ENCODE measurements at places on chromosomes 4 and X. TPM values are rescaled to one million over a fixed set of nuclear protein-coding genes. Genes with fewer than 3 reads are reported as not detected.

DNA sequence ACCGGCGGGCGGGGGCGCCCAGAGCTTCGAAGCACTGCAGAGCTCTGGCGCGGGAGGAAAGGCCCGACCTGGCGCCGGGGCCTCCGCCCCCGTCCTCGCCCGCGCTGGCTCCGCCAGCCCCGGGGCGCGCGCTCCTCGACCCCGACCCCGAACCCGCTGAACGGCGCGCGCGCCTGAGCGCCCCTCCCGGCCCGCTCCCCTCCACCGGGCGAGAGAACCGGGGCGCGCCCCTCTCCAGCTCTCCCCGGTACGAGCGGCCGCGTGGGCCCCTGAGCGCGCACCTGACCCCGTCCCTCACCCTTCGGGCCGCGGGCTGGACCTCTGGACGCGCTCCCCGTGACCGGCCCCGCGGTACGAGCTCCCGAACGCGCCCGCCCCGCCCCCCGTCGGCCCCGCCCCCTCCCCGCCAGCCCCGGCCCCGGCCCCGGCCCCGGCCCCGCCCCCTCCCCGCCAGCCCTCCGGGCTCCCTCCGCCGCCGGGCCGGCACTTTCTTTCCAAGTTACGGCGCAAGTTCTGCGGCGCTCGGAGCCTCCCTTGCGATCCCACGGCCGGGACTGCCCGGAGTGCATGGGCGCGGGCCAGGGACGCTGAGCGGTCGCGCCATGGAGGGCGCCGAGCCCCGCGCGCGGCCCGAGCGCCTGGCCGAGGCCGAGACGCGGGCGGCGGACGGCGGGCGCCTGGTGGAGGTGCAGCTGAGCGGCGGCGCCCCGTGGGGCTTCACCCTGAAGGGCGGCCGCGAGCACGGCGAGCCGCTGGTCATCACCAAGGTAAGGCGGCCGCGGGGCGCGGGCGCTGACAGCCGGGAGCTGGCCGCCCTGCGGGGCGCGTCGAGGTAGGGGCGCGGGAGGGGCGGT is at the start of gene SHROOM2:
SHROOM2 (plus strand) TSS at position 486 of the 854 bp plus-strand sequence; CDS start at position 603, 117 bp downstream.
- H3K4me1 ChIP-seq = no peaks in the 10 kb centered on the region
- DNase-seq = no peak
- no peak within 1 kb of the TSS for H3K4me3 ChIP-seq
- no peak within 1 kb of the TSS for H3K27ac ChIP-seq
- peaks cover 42% of the 10 kb centered on the region for H3K27me3 ChIP-seq
- no peaks in the 10 kb centered on the region for H3K36me3 ChIP-seq

- H3K27me3 ChIP-seq = no peaks in the 10 kb centered on the region
- no peaks in the 10 kb centered on the region for H3K4me1 ChIP-seq
- no peak overlapping the region for H3K4me3 ChIP-seq
Observed at GRCh38 chr4:140612357-140612756, 43.6 kb upstream of the UCP1 start.

Gene SFRP2
- not detected for total RNA-seq

DNA sequence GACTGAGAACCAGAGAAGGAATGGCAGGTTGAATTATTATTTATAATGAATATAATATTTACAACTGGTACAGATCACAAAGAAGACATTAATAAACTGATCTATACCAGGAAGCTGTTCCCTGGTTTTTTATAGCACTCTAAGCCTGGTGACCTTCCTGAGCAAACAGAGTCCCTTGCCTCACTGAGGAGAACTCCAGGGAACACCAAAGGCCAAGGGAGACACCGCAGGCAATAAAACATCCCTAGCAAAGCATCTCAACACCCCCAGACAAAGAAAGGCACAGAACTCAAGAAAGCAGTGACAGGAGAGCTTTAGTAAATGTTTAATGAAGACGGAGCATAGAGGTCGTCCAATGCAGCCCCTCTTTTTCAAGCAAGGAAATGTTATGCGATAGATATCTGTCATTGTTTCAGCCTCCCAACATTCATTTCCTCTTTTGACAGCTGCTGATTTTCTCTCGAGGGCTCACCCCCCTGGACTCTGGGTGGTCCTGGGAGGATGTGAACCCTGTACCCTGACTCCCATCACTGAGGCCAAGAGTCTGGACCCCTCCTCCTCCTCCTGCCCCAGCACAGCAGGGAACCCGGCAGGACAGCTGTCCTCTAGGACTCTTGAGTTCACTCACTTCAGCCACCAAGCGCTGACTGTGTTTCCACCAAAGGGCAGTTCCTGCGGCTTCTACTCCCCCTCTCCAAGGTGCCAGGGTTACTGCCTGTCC is 342.5 kb upstream of the GATB start:
- DNase-seq = no peak
- no peaks in the 10 kb centered on the region for H3K27me3 ChIP-seq
- no peak overlapping the region for H3K4me3 ChIP-seq
- peaks cover 15% of the 10 kb centered on the region for H3K4me1 ChIP-seq

DNA sequence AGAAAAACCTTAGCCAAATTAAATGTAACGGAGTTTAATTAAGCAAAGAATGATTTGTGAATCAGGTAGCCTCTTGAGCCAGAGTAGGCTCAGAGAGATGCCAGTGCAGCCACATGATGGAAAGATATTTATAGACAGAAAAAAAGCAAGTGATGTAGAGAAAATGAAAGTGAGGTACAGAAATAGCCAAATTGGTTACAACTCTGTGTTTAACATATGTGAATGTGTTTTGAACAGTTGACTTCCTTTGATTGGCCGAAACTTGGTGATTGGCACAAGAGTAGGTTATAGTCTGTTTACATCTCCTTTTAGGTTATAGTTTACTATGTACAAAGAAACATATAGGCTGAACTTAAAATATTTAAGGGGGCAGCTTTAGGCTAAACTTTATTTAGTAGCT is 459.9 kb upstream of the BOD1L1 start:
- H3K4me3 ChIP-seq = no peak overlapping the region
- H3K27me3 ChIP-seq = no peaks in the 10 kb centered on the region
- H3K27ac ChIP-seq = no peak overlapping the region
- DNase-seq = no peak
- peaks cover 4% of the 10 kb centered on the region for H3K4me1 ChIP-seq
- no peaks in the 10 kb centered on the region for H3K36me3 ChIP-seq

GRCh38 chr4:95410387-95410977 is 138.3 kb downstream of the UNC5C start:
- no peaks in the 10 kb centered on the region for H3K36me3 ChIP-seq
- no peak overlapping the region for H3K4me3 ChIP-seq
- H3K4me1 ChIP-seq = peaks cover 14% of the 10 kb centered on the region

DNA sequence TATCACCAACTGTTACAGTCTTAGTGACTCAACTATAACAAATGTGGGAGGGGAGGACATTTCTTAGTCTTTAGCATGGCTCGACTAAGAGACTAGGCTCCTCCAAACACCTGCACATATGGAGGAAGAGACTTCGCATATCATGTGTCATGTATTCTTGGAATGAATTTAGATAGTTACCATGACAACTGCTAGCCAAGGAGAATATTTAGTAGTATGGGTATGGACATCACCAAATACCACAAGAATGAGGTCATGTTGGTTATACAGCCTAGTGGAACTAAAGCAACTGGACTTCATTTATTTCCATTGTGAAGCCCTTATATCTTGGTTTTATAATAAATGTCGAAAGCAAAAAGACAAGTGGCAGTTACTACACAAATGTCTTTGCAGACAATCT is 512.3 kb downstream of the CFAP47 start:
- H3K27me3 ChIP-seq = no peaks in the 10 kb centered on the region
- H3K36me3 ChIP-seq = no peaks in the 10 kb centered on the region
- H3K27ac ChIP-seq = no peak overlapping the region
- no peaks in the 10 kb centered on the region for H3K4me1 ChIP-seq
- DNase-seq = peak; percentile 1
- no peak overlapping the region for H3K4me3 ChIP-seq

Gene LRAT
- not detected for total RNA-seq

DNA sequence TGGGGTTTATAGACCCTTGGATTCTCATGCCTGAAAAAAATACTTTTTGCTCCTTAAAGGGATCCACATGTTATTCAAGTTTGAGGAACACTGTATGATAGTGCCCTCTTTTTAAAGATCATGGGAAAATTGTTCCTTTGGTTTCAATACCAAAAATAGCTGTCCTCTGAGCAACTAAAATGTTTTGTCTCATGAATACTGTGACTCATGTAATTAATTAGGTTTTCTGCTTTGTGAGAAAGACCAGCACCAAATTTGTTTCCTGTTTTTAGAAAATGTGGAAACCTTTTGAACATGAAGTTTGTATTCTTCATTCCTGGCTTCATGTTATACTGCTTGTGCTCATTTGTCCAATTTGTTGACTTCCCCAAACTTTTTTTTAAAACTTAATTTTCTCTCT is 127.6 kb upstream of the SH3RF1 start:
- no peak for DNase-seq
- H3K36me3 ChIP-seq = no peaks in the 10 kb centered on the region
- H3K27ac ChIP-seq = peak overlapping the region; percentile 73
- no peak overlapping the region for H3K4me3 ChIP-seq
- H3K27me3 ChIP-seq = no peaks in the 10 kb centered on the region
- peaks cover 11% of the 10 kb centered on the region for H3K4me1 ChIP-seq

DNA sequence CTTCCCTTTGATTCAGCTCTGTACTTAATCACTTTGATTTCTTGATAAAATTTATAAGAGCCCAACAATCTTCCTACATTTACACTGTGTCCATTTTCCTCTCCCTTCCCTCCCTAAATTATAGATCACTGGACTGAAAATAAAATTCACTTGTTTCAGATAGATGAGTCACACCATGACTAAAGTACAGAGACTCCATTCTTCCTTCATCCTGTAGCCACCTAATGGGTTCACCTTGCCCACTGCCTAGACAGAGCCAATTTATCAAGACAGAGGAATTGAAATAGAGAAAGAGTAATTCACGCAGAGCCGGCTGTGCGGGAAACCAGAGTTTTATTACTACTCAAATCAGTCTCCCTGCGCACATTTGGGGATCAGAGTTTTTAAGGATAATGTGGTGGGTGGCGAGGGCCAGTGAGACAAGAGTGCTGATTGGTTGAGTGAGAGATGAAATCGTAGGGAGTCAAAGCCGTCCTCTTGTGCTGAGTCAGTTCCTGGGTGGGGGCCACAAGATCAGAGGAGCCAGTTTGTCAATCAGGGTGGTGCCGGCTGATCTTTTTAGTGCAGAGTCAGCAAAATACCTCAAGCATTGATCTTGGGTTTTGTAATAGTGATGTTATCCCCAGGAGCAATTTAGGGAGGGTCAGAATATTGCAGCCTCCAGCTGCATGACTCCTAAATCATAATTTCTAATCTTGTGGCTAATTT is 71.3 kb upstream of the MED14 start:
- no peaks in the 10 kb centered on the region for H3K4me1 ChIP-seq
- no peak for DNase-seq
- H3K4me3 ChIP-seq = no peak overlapping the region
- peaks cover 13% of the 10 kb centered on the region for H3K27me3 ChIP-seq

Gene C4orf51
- total RNA-seq = not detected

Gene NHSL2
- 1.1 TPM for total RNA-seq

Gene ELOVL6
- 19.7 TPM for total RNA-seq

All from osteoblast (primary cell).